ENCODE measurements at places on chromosomes 16 and 17.

GRCh38 chr16:7027401-7027800, 305.2 kb upstream of the RBFOX1 start:
- no peak for DNase-seq

DNA sequence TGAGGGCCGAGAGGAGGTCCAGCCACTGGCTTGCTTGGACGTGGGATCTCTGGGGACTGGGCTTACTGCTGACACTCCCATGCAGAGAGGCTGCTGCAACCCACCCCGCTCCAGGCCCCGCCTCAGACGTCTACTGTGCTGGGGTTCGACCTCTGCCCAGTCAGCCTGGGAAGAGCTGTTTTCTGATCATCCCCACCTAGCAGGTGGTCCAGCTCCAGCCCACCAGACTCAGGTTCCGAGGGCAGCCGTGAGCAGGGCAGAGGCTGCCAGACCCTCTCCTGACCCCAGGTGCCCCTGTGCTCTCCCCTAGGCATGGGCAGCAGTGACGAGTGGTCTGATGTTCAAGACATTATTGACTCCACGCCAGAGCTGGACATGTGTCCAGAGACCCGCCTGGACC, 23.4 kb downstream of the NME3 start:
- no peak for DNase-seq

DNA sequence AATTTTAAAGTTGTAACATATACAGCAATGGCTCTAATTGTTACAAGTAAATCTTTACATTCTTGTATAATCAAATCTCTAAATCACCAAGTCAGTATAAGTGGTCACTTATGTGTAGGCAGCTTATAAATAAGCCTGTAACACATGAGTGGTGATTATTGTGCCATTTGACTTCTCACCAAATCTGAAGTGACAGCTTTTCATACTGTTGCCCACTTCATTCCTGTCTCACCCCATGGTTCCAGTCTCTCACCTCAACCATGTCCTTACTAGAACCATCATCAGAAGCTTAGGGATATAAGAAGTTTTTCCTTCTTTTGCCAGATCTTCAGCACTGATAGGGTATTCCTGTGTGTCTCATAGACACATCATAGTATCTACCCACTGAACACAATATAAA, 23.5 kb downstream of the TNRC6A start:
- DNase-seq = no peak

- no peak for DNase-seq
Measured at GRCh38 chr16:72987480-72987901, 60.4 kb downstream of the ZFHX3 start.

GRCh38 chr16:69522041-69522578, 43.7 kb upstream of the NFAT5 start:
- no peak for DNase-seq

DNA sequence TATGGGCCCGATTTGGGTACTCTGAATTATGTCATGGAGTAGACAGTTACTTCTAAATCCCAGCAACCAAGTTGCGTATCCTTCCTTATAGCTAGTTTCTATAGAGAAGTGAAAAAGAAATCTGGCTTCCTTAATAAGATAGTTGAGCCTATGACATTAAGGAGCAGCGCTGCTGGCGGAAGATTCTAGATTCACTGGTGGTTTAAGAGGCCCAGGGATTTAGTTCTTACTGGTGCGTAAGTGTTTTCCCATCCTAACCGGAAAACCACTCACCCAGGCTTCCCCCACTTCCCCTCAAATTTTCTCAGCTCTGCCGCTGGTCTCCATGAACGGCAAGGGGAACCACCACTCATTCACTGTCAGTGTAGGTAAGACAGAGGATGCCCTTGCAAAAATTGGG, 230.4 kb downstream of the CPPED1 start:
- DNase-seq = no peak

GRCh38 chr17:29769225-29769624, 146.5 kb upstream of the CORO6 start:
- DNase-seq = no peak

DNA sequence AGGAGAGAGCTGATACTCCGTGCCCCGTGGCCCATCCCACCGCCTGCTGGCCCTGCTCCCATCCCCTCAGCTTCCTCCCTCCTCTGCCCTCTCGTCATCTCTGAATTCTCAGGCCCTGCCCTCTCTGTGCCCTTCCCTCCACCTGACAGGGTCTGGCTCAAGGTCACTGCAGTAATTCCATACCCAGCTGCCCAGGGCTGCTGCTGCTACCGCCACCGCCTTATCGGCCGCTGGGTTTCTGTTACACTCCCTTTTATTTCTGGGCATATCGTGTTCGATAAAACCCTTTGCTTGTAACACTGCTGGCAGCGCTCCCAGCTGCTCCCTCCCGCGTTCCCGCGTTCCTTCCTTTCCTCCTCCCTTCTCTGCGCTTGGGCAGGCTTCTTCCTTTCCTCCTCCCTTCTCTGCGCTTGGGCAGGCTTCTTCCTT, 1.2 kb downstream of the EPN3 start:
- no peak for DNase-seq

- no peak for DNase-seq
Measured at GRCh38 chr17:64403881-64404460, 13.3 kb upstream of the PECAM1 start.

DNA sequence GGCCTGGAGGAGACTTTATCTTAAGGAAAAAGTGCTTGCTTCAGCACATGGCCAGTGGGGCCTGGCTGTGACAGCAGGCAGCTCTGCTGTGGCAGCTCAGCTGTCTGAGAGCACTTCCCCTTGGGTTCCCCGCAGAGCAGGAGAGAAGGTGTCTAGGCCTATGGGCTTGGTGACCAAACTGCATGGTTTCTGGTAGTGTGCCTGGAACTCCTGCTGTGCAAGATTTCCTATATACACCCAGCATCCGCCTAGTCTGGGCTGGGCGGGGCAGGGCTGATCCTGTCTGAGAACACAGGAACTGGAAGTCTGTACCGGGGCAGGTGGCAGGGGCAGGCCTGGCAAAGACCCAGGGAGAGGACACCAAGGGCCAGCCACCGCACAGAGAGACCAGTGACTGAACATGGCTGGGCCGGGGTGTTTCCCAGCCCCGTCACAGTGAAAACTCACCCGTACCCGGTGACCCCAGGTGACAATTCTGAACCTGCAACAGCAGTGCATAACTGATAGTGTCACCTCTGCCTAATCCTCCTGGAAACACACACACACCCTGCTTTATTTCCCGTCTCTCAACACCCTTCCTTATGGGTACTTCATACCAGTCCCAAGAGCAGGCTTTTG, 39.3 kb downstream of the CHD9 start:
- no peak for DNase-seq

DNA sequence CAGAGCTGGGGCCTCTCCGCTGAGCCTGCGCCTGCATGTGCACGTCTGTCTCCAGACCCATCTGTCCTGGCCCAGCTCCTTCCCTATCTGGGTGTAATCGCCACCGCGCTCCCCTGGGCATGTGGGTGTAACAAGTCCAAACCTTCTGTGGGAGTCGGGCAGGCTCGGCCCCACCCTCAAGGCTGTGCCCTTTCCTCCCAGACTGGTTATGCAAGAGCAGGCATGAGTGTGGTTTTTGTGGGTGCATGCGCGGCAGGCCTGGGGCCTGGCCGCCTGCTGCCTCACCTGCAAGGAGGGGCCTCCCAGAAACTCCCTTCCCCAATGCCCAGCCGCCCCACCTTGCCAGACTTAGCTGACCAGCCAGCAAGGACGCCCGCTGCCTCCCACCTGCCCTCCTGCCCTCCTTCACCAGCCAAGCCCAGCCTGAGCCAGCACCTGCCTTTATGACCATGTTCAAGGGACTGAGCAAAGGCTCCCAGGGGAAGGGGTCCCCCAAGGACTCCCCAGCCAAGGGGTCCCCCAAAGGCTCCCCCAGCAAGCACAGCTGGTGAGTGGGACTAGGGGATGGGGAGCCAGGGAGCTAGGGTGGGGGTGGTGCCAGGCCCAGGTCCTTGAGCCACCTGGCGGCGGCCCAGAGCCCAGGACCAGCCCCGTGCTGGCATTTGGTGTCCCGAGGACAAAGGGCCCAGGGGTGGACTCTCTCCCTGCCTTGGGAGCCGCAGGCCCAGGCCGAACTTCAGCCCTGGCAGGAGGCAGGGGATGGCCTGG, at the start of gene EVPLL:
EVPLL (plus strand) TSS at position 342 of the 768 bp plus-strand sequence. CDS start 3,160 bp downstream, outside the sequence.
- no peak for DNase-seq

DNA sequence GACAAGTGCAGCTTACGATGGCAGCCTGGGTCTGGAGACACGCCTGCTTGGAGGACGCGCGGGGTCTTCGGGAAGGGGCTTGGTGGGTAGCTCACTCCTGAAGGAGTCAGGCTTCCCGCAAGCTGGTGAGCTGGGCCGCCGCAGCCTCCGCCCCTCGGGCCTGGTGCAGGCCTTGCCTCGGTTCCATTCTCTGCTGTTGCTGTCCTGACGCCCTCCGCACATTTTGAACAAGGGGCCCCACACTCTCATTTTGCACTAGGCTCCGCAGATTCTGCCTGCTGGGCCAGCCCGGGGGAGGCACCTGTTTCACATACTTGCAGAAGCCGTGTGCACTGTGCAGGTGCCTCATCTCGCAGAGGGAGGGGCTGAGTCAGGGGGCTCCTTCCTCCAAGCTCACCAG, 31.9 kb upstream of the CBX4 start:
- DNase-seq = no peak

GRCh38 chr16:62751218-62751617, 715.0 kb upstream of the CDH8 start:
- DNase-seq = no peak

- no peak for DNase-seq
Measured at GRCh38 chr16:5064915-5065314, 841 bp downstream of the C16orf89 start.

- no peak for DNase-seq
Measured at GRCh38 chr17:57302690-57303465, 46.6 kb downstream of the MSI2 start.

- DNase-seq = no peak
Measured at GRCh38 chr17:77364381-77364911, 223.7 kb downstream of the SEC14L1 start.

GRCh38 chr16:47492428-47493377, 31.6 kb downstream of the PHKB start:
- DNase-seq = no peak

GRCh38 chr17:8894202-8894671, 26.8 kb upstream of the PIK3R6 start:
- no peak for DNase-seq

DNA sequence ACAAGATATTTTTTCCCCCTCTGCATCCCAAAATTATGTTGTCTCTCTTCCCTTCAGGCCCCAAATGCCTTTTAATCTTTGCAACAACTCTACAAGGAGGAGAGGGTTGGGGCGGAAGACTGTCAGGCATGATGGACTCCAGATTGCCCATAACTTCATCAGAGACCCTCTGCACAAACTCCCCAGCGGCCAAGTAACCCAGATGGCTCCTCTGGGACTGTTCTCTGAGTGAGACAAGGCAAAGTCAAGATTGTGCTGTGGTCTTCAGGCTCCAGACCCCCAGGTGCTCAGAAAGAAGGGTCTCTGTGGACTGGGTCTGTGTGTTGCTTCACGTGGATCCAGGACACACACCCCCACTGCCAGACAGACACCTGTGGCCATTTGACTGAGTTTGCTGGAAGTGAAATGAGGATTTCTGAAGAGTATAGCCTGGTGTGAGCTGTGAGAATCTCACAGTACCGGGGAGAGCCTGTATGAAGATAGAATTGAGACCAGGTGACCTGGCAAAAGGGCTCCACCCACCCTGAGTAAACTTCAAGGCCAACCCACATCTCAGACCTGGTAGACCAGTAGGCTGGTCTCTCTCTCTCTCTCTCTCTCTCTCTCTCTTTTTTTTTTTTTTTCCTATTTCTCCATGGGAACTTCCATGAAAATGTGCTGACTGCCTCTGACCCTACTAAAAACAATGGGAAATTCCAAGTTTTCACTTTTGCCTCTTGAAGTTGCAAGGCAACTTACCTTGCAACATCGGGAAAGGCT, 354.1 kb downstream of the SOX9 start:
- DNase-seq = no peak

DNA sequence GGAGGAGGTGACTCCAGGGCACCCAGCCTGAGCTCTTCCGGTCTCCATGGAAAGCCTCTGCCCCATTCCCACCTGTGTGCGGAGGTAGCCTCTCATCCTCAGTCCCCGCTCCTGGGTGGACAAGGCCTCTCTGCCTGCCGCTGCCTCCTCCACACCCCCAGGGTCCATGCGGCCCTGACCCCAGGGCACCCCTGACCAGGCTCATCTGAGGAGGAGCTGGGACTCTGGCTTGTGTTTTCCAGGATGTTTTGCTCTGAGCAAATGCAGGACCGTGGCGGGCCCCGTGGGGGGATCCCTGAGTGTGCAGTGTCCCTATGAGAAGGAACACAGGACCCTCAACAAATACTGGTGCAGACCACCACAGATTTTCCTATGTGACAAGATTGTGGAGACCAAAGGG, 6.9 kb downstream of the CD300A start:
- DNase-seq = no peak

DNA sequence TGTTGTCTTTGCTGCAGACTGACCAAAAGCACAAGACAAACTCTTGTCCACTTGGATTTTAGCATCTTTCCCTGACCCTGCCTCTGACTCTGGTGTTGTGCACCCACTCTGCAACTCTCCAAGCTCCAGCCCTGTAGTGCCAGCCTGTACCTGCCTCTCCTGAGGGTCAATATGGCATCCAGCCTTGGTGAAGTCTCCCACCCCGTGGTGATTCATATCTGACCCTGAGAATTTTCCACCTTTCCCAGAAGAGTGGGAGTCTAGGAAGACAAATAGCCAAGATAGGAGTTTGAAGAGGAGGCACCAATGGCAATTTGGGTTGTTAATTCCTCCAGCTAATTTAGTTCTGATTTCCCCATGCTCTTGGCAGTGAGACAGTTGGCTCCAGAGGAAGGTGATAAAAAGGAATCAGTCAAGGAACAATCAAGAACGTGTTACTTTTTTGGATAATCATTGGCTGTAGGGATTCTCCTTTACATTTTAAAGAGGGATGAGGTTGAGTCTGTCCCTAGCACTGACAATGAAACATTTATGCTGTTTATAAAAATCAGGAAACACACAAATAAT, 416.0 kb downstream of the MAF start:
- no peak for DNase-seq

DNA sequence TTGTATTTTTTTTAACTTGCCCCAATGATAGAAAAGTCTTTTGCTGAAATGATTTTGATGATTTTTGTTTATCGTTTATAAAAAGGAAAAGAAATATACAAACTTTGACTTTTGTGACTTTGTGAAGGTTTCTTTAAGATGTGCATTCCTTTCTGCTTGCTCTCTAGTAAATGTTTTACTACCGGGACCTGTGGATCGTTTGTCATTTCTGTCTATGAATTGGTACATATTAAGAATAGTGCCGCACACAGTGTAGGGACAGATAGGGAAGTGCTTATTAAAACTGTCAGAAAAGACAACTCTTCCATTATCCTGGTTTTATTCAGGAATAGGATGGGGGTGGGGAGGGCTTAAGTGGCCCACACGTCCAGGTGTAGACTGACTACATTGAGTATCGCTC, 8.1 kb upstream of the PSMC5 start:
- DNase-seq = no peak

GRCh38 chr16:27243725-27244362, 24.7 kb downstream of the NSMCE1 start:
- no peak for DNase-seq

- no peak for DNase-seq
Measured at GRCh38 chr17:83080579-83080857, 1.1 kb downstream of the METRNL start.

- peak; percentile 56 for DNase-seq
Measured at GRCh38 chr17:43360376-43360738, 38.4 kb upstream of the ARL4D start.

- no peak for DNase-seq
Measured at GRCh38 chr17:63066158-63066813, 100.3 kb downstream of the TANC2 start.

GRCh38 chr17:36592316-36592715, 637 bp downstream of the DHRS11 start:
- no peak for DNase-seq

Measured in activated CD4-positive, CD25-positive, alpha-beta regulatory T cell (primary cell).